ENCODE measurements at places on chromosomes 3 and 15. TPM values are rescaled to one million over a fixed set of nuclear protein-coding genes. Genes with fewer than 3 reads are reported as not detected.
A peak's percentile ranks its signal among the peaks of the same experiment; 100 is the strongest.

DNA sequence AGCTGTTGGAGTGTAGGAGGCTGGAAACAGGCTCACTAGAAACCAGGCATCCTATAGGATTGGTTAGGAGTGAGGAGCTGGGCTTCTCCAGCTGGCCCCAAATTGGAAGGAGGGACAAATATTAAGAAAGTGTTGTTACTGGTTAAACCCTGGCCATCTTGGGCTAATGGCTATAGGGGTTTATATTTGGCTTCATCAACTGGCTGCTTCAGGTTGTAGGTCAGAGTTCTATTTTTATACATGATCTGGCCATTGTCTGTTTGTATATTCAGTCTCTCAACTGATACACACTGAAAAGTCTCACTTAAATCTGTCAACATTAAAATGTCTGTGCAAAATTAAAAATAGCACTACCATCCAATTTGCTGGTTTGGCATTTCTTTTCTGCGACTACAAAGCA, 70.2 kb upstream of the ARRDC4 start:
- H3K27me3 ChIP-seq: peaks cover 23% of the 10 kb centered on the region
- no peaks in the 10 kb centered on the region for H3K36me3 ChIP-seq
- H3K27ac ChIP-seq: no peak overlapping the region
- no peaks in the 10 kb centered on the region for H3K4me1 ChIP-seq
- no peak for DNase-seq

- H3K27me3 ChIP-seq: no peaks in the 10 kb centered on the region
- peaks cover 41% of the 10 kb centered on the region for H3K36me3 ChIP-seq
- DNase-seq: peak; percentile 39
- peak overlapping the region; percentile 98 for H3K4me3 ChIP-seq
- peak overlapping the region; percentile 97 for H3K27ac ChIP-seq
- H3K4me1 ChIP-seq: peaks cover 52% of the 10 kb centered on the region
Measured at GRCh38 chr3:10248984-10249748, 907 bp downstream of the TATDN2 start.

DNA sequence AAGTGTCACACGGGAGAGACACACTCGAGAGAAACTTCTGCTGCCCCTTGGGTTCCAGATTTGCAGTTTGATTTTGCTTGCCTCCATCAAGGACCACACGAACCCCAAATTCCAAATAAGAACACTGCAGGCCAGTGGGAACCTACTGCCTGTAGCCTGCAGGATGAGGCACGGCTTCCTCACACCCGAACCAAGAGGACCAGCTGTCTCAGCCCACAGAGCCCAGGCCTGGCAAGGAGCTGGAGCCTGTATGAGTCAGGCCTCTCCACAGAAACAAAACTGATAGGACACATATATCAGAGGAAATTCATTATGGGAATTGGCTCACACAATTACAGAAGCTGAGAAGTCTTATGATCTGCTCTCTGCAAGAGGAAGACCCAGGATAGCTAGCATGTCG, 188.1 kb upstream of the NSMCE3 start:
- no peak for DNase-seq
- peaks cover 15% of the 10 kb centered on the region for H3K4me1 ChIP-seq
- H3K4me3 ChIP-seq: no peak overlapping the region
- H3K27me3 ChIP-seq: peaks cover 2% of the 10 kb centered on the region
- no peak overlapping the region for H3K27ac ChIP-seq
- H3K36me3 ChIP-seq: no peaks in the 10 kb centered on the region

DNA sequence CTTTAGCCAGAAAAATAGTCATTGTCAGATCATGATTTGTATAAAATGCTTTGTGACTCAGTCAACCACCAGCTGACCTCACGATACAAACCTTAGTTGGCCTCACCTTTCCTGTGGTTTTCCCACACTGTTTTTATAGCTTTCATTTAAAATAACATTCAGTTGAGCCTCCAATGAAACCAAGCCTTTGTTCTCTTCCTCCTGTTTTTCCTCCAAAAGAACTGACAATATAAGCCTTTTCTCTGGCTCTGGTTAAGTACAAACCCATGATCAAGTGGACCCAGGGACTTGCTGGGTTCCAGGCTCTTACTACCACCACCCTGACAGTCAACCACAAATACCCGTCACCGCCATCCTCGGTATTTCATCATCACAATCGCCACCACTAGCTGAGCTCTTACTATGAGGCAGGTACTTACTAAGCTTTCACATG, 81.7 kb downstream of the TAMM41 start:
- H3K4me1 ChIP-seq: peaks cover 7% of the 10 kb centered on the region
- no peaks in the 10 kb centered on the region for H3K36me3 ChIP-seq
- no peak overlapping the region for H3K27ac ChIP-seq
- H3K4me3 ChIP-seq: no peak overlapping the region
- DNase-seq: no peak

- H3K36me3 ChIP-seq: no peaks in the 10 kb centered on the region
- no peak for DNase-seq
- H3K27ac ChIP-seq: no peak overlapping the region
Measured at GRCh38 chr3:132628157-132628556, 31.1 kb downstream of the ACKR4 start.

DNA sequence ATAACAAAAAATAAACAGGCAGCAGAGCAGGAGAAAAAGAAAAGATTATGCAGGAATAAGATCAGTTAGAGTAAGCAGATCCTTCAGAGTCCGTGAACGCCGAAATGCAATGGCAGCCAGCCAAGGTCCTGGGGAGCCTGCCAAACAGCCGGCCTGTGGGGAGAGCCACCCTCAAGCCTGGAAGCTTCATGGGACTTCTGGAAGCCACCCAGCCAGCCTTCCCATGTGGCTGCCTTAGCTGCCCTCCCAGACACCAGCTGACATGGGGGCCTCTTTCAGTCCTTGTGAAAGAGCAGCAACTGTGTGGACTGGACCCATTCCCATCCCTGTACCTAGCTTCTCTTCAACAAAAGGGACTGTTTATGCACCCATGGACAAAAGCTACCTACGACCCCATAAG, 64.9 kb upstream of the RAD18 start:
- H3K27me3 ChIP-seq: no peaks in the 10 kb centered on the region
- no peaks in the 10 kb centered on the region for H3K36me3 ChIP-seq
- H3K4me3 ChIP-seq: no peak overlapping the region
- no peak for DNase-seq
- H3K27ac ChIP-seq: no peak overlapping the region

DNA sequence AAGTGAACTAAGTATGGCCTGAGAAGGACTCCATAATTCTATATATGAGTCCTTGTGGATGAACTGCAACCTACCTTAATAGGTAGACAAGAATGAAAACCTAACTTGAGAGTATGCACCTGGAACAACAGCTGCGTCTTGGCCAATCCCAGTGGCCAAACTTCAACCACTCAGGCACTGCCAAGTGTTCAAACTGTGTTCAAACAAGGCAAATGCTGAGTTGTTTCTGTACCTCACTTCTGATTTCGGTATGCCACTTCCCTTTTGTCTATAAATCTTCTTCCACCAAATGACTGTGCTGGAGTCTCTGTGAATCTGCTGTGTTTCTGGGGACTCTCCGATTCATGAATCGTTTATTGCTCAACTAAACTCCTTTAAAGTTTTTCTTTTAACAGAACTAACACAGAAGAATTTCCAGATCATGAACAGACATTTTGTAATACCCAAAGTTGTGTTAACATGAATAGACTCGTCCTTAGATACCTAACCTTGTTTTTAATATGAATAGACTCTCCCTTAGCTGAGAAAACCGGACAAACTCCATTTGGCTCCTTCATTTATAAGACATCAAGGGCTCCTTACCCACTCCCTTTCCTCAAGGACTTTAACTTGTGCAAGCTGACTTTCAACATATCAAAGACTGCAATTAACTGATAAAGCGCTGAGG, 4.1 kb downstream of the ZNF717 start:
- H3K27ac ChIP-seq: no peak overlapping the region
- DNase-seq: no peak
- H3K4me3 ChIP-seq: no peak overlapping the region

DNA sequence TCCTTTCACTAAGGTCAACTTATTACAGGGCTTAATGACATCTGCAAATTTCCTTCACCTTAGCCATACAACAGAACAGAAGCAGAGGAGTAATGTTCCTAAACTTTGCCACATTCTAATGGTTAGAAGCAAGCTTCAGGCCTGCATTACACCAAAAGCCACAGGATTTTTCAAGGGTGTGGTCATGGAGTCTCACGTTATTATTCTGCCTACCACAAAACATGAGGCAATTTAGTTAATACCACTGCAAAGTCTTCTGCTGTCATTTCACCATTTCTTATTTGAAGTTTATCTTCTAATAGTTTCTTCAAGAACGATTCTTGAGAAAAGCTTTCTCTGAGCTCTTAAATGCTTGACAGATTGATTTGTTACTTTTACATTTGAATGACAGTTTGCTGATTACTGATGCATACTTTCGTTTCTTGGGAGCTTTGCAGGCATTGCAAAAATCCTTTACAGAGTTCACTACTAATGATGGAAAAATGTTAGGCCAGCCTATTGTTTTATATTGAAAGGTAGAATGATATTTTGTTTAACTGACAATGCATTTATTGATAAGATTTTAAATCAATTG, 1257.1 kb downstream of the NSUN3 start:
- H3K4me3 ChIP-seq: no peak overlapping the region
- no peak for DNase-seq
- H3K36me3 ChIP-seq: no peaks in the 10 kb centered on the region
- no peaks in the 10 kb centered on the region for H3K27me3 ChIP-seq

DNA sequence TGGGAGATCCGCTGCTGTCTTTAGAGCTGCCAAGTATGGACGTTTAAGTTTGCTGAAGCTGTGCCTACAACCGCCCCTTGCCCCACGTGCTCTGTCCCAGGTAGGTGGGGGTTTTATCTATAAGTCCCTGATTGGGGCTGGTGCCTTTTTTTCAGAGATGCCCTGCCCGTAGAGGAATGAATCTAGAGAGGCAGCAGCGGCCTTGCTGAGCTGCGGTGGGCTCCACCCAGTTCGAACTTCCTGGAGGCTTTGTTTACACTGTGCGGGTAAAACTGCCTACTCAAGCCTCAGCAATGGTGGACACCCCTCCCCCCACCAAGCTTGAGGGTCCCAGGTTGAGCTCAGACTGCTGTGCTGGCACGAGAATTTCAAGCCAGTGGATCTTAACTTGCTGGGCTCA, 83.4 kb upstream of the FGF7 start:
- no peak overlapping the region for H3K4me3 ChIP-seq
- DNase-seq: no peak
- H3K36me3 ChIP-seq: peaks cover 54% of the 10 kb centered on the region
- H3K27me3 ChIP-seq: no peaks in the 10 kb centered on the region
- H3K27ac ChIP-seq: no peak overlapping the region

Gene CCR3
- not detected for total RNA-seq

Gene GOLGA6L1
- total RNA-seq: not detected

Gene NR2E3
- total RNA-seq: not detected

Data from naive thymus-derived CD8-positive, alpha-beta T cell (primary cell).